CD8-positive, alpha-beta memory T cell (primary cell): ENCODE measurements at places on chromosomes 1 and 21.

DNA sequence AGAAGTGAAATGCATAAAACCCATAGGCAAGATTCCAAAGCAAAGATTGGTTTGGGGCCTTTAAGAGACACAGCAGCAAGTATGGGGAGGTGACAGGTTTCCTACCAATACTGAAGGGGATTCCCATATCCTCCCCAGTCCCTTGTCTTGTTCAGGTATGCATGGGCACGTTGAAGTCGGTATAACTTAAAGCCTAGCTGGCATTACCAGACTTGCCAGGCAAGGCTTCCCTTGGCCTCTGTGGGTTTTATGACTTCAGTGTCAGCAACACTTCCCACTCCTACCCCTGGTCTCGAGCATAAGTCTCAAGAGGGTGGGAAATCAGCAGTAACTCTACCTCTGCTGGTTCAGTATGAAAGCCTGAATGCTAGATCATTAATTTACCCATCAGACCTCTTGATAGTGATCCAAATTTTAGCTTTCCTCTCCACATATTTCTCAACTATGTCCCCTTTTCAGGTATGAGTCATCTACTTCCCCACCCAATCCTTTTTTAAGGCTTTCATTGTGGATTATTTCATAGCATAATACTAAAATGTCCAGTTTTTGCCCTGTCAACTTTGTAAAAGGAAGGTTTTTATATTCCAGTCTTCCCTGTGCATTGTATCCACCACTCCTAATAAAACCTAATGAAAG is 6.8 kb downstream of the CYP4X1 start:
- no peak overlapping the region for H3K4me3 ChIP-seq
- no peaks in the 10 kb centered on the region for H3K36me3 ChIP-seq
- DNase-seq: no peak
- H3K27me3 ChIP-seq: no peaks in the 10 kb centered on the region

DNA sequence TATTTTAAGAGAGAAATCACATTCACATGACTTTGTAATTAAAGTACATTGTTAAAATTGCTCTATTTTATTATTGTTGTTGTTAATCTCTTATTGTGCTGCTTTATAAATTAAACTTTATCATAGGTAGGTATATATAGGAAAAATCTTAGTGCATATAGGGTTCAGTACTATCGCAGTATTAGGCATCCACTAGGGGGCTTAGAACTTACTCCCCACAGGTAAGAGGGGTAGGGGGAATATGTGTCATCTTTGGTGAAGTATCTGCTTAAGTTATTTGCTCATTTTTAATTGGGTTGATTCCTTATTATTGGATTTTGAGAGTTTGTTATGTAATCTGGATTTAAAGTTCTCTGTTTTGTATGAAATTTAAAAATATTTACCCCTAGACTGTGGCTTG is 385.2 kb downstream of the DUSP10 start:
- no peaks in the 10 kb centered on the region for H3K36me3 ChIP-seq
- DNase-seq: no peak
- no peak overlapping the region for H3K27ac ChIP-seq
- H3K4me3 ChIP-seq: no peak overlapping the region
- H3K4me1 ChIP-seq: no peaks in the 10 kb centered on the region

DNA sequence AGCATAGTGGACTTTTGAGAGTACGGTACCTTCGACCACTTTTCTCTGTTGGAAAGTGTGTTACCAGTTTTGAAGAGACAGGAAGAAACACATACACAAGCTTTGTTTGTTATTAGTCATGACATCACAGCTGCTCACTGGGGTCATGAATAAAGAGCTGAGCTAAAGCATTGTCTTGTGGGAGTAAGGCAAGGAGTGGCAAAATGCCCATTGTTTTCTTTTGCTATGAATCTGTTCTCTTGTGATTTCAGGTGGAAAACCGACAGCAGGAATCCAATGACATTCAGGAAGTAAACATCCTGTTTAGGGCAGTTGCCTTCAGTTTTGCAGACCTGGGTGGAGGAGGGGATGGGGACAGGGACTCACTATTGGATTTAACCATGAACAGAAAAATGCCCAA is 66.2 kb downstream of the RGL1 start:
- H3K27ac ChIP-seq: no peak overlapping the region
- H3K27me3 ChIP-seq: no peaks in the 10 kb centered on the region
- H3K4me3 ChIP-seq: no peak overlapping the region

DNA sequence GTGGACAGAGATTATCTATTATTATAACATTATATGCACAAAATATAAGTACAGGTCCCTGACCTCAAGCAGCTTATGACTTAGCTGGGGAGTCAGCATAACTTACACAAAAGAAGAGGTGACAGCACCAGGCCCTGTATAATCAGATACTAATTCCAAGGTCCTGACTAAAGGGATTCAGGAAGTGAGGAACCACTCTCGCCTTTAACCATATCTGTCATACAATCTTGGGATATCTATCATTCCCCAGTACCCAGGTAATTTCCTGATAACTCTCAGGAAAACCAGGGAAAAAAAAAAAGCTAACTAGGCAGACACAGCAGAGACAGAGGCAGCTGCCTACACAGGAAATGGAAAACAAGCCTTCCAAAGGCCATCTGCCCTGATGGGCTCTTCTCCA is 78.5 kb upstream of the CAMK1G start:
- no peak overlapping the region for H3K27ac ChIP-seq
- no peaks in the 10 kb centered on the region for H3K36me3 ChIP-seq
- H3K27me3 ChIP-seq: no peaks in the 10 kb centered on the region
- no peak for DNase-seq
- H3K4me3 ChIP-seq: no peak overlapping the region

DNA sequence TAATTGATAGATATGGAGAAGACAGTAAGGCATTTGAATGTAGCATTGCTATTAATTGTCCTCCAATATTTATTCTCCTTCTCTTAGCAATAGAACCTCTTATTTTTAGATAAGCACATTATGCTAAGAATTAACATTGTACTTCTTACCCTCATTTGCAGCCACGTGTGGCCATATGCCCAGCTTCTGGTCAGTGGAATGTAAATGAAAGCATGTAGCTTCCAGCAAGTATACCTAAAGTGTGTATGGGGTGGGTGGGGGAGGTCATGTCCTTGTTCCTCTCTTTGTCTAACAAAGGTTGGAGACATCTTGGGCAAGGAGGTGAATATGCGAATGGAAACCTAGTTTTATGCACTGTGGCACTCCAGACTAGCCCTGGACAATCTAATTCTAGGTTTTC is 133.6 kb upstream of the HMCN1 start:
- H3K27me3 ChIP-seq: no peaks in the 10 kb centered on the region
- no peak for DNase-seq
- no peaks in the 10 kb centered on the region for H3K36me3 ChIP-seq
- H3K27ac ChIP-seq: no peak overlapping the region
- H3K4me3 ChIP-seq: no peak overlapping the region
